ENCODE measurements at places on chromosomes 2 and 18.

DNA sequence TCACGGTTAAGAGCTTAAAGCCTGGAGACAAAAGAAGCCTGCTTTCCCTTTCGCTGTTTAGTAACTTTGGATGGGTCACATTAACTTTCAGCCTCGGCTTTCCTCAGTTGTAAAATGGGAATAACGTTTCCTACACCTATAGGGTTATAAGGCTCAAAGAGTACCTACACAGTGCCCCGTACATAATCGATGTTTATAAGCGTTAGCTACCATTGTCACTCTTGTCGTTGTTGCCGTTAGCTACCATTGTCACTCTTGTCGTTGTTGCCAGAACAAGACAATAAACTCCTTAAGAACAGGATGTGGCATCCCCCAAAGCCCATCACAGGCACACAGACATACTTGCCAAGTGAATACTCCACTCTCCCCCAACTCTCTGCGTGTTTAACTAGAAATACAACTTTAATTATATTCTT, 901 bp upstream of the MFSD6 start:
- no peak for DNase-seq

DNA sequence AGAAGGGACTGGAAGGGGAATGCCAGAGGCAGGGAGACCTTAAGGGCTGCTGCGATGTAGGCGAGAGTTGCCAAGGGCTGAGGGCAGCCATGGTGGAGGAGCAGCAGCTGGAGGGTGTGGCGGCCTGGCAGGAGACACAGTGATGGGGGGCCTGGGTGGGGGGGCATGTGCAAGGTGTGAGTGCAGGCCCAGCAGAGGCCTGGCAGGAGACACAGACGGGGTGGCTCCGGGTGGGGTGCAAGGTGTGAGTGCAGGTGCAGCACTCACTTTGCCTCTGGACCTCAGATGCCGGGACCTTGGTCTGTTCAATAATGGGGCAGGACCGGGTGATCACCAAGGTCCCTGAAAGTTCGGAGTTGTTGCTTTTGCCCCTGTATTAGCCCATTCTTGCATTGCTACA, 76.2 kb upstream of the ODC1 start:
- no peak for DNase-seq

DNA sequence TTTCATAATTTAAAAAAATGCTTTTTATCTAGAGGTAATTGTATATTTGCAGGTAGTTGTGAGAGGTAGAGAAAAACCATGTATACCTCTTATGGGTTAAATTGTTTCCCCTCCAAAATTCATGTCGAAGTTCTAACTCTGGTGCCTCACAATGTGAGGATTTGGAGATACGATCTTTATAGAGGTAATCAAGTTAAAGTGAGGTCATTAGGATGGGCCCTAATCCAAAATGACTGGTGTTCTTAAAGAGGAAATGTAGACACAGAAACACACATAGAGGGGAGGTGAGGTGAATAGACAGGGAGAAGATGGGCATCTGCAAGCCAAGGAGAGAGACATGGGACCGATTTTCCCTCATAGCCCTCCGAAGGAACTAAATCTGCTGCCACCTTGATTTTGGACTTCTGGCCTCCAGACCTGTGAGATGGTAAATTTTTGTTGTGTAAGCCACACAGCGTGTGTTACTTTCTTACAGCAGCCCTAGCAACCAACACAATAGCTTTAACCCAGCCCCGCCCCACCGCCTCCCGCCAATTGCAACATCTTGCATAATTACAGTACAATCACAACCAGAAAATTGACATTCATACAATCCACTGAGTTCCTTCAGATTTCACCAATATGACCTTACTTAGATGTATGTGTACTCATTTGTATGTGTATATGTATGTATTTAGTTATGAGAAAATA, 208.9 kb downstream of the MIB1 start:
- DNase-seq = no peak

- no peak for DNase-seq
Observed at GRCh38 chr2:226135861-226136548, 663.6 kb downstream of the IRS1 start.

GRCh38 chr2:113282747-113283533, 4.2 kb upstream of the PAX8 start:
- no peak for DNase-seq

GRCh38 chr2:21633466-21633865, 509.7 kb downstream of the TDRD15 start:
- no peak for DNase-seq

GRCh38 chr2:75558786-75559679, 1.7 kb downstream of the EVA1A start:
- no peak for DNase-seq

GRCh38 chr2:86557836-86558235, 5.4 kb downstream of the CHMP3 start:
- DNase-seq = no peak
